ENCODE measurements at places on chromosomes 6 and 20. TPM values are rescaled to one million over a fixed set of nuclear protein-coding genes. Genes with fewer than 3 reads are reported as not detected.
A peak's percentile ranks its signal among the peaks of the same experiment; 100 is the strongest.

DEK gene
- 56.9 TPM for total RNA-seq

PREX1 gene
- 6.5 TPM for total RNA-seq

MROH8 gene
- total RNA-seq, result 5.6 TPM

NDUFAF5 gene
- 54.2 TPM for total RNA-seq

LY6G5B gene
- 2.4 TPM for total RNA-seq

MAD2L1BP gene
- total RNA-seq, result 34.8 TPM

SAMD5 gene
- 0.53 TPM for total RNA-seq

GRM1 gene
- 4.6 TPM for total RNA-seq

SLC22A16 gene
- total RNA-seq, result not detected

CCDC28A gene
- 8.9 TPM for total RNA-seq

ACSS1 gene
- 114 TPM for total RNA-seq

DPPA5 gene
- total RNA-seq, result not detected

MACROD2 gene
- total RNA-seq, result 4.2 TPM

DNA sequence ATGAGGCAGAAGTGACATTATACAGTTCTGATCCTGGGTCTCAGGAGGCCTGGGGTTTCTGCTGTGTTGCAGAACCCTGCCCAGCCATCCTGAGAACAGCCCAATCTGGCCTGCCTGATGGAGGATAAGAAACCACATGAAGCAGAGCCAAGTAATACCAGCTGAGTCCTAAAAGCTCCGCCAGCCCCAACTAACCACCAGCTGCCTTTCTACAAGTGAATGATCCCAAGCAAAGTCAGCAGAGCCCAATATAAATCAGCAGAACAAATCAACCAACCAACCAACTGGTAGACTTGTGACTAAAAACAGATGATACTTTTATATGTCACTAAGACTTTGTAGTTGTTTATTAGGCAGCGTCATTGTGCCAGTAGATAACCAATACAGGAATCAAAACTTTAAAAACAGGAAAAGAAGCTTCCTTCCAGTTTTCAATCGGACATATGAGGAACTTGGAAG is 52.1 kb downstream of the SNX5 start:
- DNase-seq, result no peak

DNA sequence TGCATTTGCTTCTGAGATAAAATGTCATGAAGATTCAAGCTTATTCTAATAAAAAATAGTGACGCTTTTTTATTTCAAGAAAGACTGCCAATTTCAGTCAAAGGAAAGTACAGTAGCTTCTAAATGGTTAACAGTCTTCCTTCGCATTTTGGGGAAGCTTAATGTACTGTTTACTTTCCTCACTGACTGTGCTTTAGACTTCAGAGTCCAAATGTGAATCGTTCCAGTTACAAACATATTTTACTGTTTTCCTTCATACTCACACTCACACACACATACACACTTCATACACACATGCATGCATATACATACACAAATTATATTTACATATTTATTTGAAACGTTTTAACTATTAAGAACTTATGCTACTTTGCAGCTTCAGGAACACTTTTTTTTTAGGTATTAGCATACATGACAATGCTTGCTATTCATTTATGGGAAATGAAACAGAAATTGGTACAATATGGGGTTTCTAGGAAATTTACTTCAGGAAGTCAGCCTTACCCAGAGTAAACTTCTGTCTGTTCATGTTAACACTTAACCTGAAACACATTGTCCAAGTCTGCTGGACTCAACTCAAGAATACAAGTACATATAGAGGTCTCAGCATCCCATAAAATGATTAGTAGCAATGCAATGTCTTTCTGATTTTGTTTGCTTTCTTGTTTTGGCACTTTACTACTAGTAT is 145.4 kb downstream of the RPS12 start:
- no peak for DNase-seq

DNA sequence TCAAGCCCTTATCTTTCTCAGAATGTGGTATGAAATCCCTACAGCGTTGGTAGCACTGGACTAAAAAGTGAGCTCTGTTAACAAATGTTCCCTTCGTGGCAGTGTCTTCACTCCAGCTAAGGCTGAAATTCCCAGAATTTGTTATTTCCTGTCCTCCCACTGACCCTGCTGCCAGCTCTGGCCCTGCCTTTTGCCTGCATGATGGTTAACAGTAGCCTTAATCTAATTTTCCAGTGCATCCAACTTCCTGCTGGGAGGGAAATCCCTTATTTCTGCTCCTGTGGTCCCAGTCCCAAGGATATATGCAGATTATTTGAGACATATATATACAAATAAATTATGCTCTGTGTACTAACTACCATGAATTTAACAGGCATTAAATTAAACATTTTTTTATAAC is 157.2 kb upstream of the CARMIL1 start:
- DNase-seq, result peak; percentile 42

DNA sequence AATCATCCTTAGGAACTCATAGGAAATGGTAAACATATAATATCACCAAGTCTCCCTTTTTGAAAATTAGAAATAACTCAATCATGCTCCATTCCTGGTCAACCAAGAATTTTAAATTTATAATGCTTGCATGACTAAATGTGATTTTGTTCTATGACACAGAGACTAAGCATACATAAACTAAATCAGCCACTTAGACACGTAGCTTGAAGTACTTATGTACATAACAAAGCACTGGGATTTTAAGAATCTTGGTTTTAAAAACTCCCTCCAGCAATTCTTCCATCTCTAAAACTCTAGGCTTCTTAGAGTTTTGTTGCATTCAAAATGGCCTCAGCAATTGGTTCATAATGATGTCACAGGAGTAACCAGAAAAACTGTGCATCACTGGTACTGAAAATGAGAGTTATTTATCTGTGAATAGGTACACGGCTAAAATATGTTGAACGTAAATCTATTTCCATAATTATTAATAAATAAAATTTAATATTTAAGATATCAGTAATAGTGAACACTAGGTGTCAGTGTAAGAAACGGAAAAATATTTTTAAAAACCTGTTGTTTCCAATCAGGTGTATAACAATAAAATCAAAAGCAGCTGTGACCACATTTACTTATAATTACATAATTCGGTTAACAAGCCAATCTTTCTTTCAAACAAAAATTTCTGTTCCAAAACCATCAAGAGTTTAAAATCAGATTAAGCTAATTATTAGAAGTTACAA is 241.6 kb upstream of the RUNX2 start:
- DNase-seq, result no peak

GRCh38 chr6:140385679-140386078 is 1011.2 kb upstream of the CITED2 start:
- DNase-seq, result no peak

DNA sequence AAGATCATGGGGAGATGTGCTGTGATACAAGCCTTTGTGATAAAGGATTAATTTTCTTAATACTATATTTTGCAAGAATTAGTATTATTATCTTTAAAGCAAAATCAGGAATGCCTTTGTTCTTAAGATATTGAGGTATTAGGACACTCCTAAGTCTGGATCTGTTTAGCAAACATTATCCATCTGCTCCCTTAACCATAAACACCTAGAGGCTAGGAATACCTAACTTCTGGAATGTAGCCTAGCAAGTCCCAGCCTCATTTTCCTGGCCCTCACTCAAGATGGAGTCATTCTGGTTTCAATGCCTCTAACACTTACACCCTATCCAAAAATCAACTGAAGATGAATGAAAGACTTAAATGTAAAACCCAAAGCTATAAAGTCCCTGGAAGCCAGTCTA is 106.3 kb upstream of the GJE1 start:
- DNase-seq, result no peak

DNA sequence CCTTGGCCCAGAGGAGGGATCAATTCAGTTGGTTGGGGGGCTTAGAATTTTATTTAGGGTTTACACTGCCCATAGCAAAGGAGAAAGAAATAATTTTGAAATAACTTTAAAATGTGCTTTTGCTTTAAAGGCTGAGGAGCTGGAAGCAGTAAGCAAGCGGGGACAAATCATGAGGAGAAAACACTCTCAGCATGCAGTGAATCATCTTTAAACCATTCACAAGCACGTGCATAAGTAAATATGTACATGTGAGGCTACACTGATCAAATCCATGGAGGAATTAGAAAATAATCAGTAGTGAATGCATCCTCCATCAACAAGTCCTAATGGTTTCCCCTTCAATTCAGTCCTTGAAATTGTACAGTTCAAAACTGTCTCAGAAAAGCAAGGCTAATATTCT is 181.0 kb downstream of the MTFR2 start:
- DNase-seq, result no peak

DNA sequence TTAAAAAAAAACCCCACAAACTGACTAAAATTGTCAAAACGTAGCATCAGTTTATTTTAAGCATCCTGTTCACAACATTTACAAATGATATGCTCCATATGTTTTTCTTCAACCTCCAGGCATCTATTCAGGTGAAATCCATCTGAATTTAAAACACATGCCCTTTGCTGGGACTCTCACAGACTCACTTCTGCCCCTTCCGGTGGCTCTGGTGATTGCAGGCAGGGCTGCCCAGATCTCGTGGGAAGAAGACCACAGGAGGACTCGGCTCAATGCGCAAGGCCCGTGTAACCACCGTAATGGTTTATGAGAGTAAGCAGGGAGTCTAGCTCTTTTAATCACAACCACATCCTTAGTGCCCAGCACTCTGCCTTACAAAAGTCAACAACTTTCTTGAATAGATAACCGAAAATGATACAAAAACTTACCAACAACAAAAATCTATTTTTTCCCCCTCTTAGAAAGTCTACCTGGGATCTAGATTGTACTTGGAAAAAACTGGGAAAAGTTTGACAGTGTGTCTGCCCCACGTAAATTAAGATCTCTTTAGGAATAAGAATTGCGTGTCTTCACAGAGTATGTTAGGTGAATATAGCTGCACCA is 139.1 kb downstream of the KIF16B start:
- DNase-seq, result peak; percentile 54

DNA sequence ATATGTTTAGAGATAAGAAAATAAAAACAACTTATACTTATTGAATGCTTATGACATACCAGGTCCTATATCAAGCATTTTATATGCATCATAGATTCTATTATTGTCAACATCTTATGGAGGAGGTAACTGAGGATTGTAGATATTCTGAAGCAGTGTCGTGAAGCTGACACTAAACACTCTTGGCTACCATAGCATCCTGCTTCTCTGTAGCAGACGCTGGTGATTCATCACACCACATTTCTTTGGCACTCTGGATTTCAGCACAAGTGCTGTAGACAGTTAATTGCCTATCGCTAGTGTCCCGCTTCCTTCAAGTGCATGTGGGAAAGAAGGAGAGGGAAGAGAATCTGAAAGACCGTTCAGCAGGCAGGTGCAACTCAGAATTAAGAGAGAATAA is 317.1 kb downstream of the PLCB1 start:
- no peak for DNase-seq

- no peak for DNase-seq
Observed at GRCh38 chr20:44211177-44212039, 837 bp upstream of the OSER1 start.

- no peak for DNase-seq
Observed at GRCh38 chr20:47448429-47448828, 53.3 kb upstream of the NCOA3 start.

GRCh38 chr6:170555305-170555704 is 1.1 kb downstream of the TBP start:
- DNase-seq, result no peak

DNA sequence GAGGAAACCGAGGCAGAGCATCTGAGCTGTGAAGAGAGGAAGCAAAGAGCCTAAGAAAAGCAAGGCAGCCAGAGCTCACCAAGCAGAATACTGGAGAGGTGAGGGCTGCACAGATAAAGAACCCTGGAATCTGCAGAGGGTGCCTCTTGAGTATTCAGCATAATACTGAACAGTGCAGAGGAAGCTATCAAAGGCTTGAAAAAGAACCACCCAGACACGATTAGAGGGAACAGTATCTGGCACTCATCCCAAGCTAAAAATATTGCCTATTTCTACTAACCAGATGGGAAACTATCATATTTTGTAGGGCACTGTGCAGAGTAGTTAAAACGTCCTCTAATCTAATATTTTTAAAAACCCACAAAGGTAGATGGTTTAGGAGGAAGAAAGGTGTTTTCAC is 41.8 kb upstream of the OPRM1 start:
- DNase-seq, result no peak

- DNase-seq, result no peak
Observed at GRCh38 chr20:53253668-53254067, 281.5 kb downstream of the TSHZ2 start.

- no peak for DNase-seq
Observed at GRCh38 chr20:57473246-57474048, 51.5 kb downstream of the CTCFL start.

DNA sequence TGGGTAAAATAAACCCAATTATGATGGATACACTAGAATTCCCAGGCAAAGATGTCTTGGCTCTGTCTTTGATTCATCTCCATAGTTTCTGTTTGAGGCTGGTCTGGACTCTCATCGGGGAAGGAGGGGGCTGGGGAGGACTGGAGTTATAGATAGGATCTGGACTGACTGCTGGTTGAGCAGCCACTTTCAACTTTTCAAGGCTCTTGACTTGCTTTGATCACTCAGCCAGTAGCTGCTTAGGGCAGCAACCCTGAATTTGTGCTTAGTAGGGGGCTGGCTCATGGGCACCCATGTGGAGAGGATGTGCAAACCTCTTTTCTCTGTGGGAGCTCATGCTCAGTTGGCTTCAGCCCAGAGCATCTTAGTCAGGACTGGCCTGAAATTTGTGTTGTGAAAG is 114.0 kb upstream of the NEDD9 start:
- no peak for DNase-seq

DNA sequence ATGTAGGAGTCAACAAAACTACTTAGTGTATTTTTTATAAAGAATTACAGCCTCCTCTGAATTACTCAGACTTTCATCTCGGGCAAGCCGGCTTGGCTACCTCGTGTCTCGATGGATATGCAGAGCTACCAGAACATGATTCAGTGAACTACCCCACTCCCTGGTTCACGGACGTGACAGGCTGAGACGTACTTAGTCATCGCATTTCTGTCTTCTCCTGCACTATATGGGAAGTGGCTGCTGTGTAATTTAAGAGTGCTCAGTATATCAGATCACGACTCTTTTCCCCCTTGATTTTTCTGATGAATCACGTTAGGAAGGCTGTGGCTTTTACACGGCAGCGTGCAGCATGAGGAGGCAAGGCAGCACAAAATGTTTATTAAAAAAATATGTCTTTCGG is 302.7 kb upstream of the ZFP64 start:
- no peak for DNase-seq

- no peak for DNase-seq
Observed at GRCh38 chr6:6943421-6943820, 164.3 kb upstream of the RREB1 start.

Measured in heart right ventricle (tissue), 16 donors.